ENCODE measurements at places on chromosomes 12 and 14.

GRCh38 chr14:25463480-25463879 lies 413.5 kb upstream of the STXBP6 start:
- DNase-seq = no peak

DNA sequence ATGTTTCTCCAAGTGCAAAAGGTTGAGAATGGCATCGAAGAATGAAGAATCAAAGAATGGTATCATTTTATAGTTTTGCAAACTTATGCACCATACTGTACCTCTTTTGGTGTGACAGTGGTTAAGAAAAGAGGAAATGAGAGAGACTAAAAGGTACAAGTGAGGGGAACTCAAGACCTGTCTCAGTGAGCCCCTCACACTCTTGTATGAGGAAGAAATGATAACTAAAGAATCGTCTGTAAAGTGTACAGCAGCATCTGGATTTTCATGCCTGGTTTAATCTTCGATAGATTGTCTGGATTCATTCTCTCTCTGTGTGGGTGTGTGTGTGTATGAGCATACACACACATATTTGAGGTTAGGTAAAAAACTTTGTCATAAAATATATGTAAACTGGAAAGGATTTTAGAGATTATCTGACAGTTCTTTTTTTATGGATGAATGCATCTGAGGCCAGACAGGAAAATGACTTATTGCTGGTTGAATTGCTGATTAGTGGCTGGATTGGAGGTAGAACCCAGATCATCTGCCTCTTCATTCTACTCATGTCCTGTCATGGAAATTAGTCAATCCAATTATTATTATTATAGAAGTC lies 16.0 kb upstream of the SLC38A2 start:
- no peak for DNase-seq

DNA sequence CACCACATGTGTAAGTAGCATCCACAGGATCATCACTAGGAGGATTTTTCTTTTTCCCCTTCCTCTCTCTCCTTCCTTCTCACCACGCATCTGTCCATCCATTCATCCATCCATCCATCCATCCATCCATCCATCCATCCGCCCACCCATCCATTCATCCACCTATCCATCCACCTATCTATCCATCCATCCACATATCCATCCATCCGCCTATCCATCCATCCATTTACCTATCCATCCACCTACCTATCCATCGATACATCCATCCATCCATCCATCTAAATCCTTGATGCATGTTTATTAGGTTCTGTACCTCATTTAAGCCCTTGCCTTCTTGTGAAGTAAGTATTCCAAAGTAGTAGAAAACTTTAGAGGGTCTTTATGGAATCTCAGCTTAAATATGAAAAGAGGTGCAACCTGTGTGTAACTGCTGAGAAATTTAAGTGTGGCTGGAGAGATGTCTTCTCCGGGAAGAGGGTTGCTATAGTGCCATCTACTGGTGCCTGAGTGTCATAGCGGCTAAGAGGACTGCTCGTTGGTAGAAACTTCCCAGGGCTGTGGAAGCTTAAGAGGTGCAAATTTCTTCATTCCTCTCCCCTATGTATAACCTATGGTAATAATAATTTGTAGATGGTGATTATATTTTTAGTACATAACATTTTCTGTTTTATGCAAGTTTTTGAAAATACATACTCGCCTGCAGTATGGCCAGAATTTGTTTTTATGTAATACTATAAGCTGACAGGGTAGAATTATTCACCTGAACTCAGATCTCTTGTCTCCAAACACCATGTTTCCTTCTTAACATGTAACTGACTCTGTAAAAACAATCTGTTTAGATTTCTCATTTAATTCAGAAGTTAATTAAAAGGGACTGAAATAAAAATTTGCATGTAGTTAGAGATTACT lies 46.0 kb downstream of the MYO1H start:
- peak; percentile 22 for DNase-seq

- DNase-seq = no peak
Measured at GRCh38 chr14:61803755-61804154, 41.5 kb downstream of the SNAPC1 start.

DNA sequence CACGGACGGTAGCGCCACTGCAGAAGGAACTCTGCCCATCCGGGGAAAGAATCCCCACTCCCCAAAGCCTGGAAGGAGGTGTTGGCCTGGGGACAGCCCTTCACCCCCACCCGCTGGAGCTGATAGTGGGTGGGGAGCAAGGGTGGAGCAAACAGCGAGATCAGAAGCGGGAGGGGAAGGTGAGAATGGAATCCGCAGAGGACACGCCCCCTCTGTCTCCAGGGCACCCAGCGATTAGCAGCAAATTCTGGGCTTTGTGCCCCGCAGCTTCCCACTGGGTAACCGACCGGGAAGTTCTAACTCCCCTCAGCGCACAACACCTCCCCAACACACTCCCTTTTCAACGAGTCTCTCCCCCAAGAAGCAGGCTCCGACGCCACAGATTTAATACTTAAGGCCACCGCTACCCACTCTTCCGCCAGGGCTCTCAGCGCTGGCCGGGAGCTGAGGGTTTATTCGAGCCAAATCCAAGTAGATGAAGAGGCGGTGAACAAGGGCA lies 1.4 kb downstream of the SLC25A29 start:
- no peak for DNase-seq

DNA sequence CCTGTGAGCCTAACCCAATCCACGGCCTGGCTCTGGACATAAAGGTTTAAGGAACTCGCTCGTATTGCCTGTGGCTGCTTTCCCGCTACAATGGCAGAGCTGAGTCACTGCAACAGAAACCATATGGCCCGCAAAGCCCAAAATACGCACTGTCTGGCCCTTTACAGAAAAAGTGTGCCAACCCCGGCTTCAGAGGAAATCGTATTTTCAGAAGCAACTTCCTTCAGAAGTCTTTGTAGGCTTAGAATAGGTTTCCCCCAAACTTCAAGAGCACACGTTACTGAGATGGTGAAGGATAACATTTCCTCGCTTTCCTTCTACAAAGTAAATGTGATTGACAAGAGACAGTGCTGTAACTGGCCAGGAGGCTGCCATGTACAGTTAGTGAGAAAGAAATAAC lies 34.8 kb upstream of the TESC start:
- DNase-seq = peak; percentile 47

GRCh38 chr12:101566318-101566717 lies 28.5 kb upstream of the MYBPC1 start:
- DNase-seq = peak; percentile 22

GRCh38 chr14:72528059-72528862 lies 365.6 kb downstream of the DPF3 start:
- DNase-seq = no peak

DNA sequence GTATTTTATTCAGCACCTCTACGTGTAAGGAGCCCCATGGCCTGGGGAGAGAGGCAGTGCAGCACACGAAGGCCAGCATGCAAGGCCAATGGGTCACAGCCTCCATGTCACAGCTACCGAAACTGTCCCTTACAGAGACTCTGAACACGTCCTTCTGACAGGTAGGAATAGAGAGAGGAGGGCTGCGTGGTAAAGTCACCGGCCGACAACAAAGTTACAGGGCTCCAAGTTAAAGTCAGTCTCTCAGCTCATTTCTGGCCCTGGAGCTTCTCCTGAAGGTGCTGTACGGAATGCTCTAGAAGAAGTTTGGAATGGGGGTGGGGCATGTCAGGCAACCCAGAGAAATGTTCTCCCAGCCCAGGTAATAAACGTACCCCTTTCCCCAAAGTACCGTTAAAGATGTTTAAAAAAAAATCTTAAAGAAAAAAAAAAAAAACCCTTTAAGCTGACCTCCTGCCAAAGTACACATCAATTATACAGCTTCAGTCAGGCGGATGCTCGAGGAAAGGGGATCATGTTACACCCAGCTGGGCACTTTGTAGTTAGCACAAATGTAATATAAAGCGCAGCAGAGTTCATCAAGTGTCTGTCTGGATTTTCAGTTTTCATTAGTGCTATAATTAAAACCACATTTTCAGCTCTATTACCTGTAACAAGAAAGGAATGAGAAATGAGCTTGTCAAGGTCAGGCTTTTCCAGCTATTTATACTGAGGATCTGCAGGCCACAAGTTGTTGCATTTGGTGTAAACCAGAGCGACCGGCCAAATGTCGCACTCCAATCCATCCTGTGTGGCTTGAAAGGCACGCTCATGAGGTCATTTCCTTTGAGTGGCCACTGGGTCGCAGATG lies 53.3 kb upstream of the CDKN3 start:
- no peak for DNase-seq

GRCh38 chr14:89675590-89675989 lies 258.6 kb upstream of the FOXN3 start:
- no peak for DNase-seq

DNA sequence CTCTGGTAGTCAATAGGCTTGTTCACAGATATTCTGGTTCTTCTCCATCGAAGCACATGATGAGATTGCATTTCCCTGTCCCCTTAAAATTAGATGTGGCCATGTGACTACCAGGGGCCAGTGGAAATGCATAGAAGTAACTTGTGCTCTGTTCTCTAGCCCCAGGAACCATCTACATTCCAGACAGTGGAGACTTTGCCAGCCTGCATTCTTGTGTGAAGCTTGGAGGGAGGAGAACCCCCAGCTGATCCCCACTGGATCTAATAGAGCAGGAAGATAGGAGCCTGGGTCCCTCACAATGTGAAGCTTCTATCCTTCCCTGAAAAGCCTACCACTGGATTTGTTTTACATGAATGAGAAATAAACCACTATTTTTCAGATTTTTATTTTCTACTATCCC lies 130.1 kb downstream of the KITLG start:
- DNase-seq = no peak

- DNase-seq = no peak
Measured at GRCh38 chr12:54210400-54210790, 21.6 kb upstream of the SMUG1 start.

- DNase-seq = no peak
Measured at GRCh38 chr12:85632390-85632789, 203.8 kb downstream of the RASSF9 start.

DNA sequence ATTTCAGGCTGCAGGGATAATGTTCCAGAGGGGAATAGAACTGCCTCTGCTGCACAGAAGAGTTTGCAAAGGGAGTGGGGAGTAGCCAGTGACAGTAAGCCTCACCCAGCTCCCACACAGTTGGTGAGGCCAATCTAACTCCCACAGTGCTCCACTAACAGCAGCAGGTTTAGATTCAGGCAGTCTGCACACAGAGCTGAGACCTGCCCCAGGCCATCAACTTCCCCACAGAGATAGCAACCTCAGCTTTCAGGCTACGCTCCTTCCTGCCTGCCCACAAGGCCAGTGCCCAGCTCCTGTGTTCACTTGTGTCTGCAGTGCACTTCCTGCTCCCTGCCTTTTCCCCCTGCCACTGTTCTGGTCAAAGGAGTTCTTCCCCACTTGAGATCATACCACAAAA lies 107.5 kb downstream of the TBC1D30 start:
- DNase-seq = no peak

DNA sequence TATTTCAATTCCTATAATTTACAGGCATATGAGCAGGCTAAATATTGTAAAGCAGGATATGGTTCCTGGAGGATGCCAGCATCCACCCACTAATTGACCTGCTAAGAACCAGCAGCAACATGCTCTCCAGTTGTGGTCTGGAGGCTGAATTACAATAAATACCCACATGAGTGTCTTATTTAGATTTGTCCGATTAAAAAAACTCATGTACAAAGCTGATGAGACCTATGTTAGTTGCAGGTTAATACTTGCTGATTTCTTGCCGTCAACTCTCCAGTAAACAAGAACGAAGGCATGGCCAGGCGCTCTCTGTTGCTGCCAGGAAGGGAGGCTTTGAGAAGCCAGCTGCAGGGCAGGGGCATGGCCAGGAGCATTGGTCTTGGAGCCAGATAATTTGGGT lies 169.3 kb upstream of the PRICKLE1 start:
- DNase-seq = no peak

- DNase-seq = no peak
Measured at GRCh38 chr12:65685514-65685913, 138.8 kb upstream of the HMGA2 start.

DNA sequence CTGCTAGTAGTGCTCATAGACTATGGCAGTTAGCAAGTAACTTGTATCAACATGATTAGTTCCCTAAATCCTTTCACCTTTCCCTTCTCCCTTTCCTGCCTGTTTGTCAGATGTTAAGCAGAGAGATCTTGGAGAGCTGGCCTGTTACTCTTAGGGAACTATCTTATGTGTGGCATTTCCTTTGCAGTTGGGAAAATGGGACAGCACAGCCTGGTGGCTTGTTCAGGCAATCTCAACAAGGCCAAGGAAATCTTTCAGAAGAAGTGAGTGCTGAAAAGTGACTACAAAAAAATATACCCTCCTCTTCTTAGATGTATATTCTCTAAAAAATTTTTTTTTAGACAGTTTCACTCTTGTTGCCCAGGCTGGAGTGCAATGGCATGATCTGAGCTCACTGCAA lies 7.4 kb downstream of the PARP2 start:
- no peak for DNase-seq

DNA sequence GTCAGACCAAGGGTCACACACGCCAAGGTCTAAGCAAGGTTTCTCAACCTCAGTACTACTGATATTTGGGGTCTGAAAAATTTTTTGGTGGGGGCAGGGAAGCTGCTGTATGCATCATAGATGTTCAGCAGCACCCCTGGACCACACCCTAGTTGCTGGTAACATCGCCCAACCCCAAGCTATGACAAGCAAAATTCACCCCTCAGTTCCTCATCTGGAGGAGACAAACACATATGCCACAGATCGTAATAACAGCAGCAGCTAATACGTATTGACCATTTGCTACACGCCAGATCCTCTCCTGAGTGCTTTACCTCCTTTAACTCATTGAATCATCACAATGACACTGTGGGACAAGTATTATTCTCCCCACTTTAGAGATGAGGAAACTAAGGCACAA lies 46.4 kb downstream of the ACTN1 start:
- no peak for DNase-seq

DNA sequence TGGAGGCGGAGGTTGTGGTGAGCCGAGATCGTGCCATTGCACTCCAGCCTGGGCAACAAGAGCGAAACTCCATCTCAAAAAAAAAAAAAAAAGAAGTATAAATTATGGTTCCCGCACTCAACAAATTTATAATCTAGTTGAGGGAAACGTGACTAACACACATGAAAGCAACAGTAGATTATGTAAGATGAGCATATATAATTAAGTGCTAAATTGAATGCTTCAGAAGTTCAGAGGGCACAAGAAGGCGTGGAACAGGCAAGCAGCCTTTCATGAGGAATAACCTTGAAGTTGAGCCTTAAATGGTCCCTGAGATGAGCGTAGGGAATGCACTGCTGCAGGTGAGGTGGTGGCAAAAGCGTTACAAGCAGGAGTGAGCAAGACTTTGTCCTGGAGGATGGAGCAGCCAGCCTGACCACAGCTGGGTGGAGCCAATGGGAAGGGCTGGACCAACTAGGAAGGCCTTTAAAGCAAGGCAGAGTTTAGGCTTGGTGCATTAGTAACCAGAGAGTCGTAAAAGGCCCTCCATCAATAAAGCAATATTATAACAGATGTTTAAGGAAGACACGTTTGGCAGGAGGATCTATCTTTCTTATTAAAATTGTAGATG lies 30.6 kb upstream of the TUBA1A start:
- DNase-seq = no peak

DNA sequence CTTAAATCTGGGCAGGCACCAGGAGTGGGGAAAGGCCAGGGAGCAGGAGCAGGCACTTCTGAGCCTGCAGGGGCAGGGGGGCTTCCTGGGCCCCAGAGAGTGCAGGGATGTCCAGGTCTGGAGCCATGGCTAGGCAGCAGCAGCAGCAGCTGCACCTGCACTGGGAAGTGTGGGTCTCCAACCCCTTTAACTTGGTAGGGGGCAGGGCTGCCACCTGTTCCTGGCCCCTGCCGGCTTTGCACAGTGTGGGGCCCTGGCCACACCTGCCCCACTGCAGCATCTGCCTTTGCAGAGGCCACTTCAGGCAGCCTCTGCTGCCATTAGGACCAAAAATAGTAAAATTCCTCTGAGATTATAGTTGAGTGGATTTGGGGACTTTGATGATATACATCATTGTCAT lies 138.5 kb downstream of the SLC16A7 start:
- DNase-seq = no peak
